CD4-positive, CD25-positive, alpha-beta regulatory T cell (primary cell): ENCODE measurements at places on chromosomes 7 and 10. TPM values are rescaled to one million over a fixed set of nuclear protein-coding genes. Genes with fewer than 3 reads are reported as not detected.

- H3K4me1 ChIP-seq = peaks cover 83% of the 10 kb centered on the region
- peak overlapping the region; percentile 98 for H3K4me3 ChIP-seq
- no peak for DNase-seq
- peak overlapping the region; percentile 96 for H3K27ac ChIP-seq
These were observed 2.5 kb downstream of the VSIR start for GRCh38 chr10:71770789-71771188.

DNA sequence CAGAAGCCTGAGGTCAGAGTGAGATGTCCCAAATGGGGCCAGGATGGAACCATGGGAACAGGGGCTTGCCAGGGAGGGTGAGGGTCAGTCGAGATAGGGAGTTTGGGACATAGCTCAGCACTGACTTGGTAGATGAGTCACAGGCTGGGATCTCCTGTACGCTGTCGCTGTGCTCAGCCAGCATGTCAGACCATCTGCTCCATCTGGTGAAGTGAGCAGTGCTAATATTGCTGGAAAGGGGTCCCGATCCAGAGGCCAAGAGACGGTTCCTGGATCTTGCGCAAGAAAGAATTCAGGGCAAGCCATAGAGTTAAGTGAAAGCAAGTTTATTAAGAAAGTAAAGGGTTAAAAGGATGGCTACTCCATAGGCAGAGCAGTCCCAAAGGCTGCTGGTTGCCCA, 505.6 kb downstream of the GALNT17 start:
- H3K4me3 ChIP-seq = no peak overlapping the region
- H3K36me3 ChIP-seq = no peaks in the 10 kb centered on the region
- no peak overlapping the region for H3K27ac ChIP-seq

Gene PRSS37
- not detected for total RNA-seq

DNA sequence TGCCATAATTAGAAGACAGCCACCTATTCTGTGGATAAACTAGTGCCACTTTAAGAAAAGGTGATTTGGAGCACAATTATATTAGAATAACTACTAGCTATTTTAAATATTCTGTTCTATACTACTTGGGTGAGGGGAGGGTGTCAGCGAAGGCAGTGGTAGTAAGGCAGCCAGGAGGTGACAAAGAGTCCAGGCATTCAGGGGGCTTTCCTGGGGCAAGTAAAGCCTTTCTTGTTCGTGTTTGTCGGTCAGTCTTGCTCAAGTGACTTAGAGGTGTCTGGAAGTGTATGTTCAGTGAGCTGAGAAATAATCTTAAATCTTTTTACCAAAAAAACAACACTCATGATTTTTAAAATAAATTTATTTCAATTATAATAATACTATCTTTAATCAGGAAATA, 34.4 kb downstream of the ADD3 start:
- H3K4me3 ChIP-seq = no peak overlapping the region
- no peak for DNase-seq
- H3K27ac ChIP-seq = no peak overlapping the region
- H3K4me1 ChIP-seq = peaks cover 36% of the 10 kb centered on the region
- no peaks in the 10 kb centered on the region for H3K36me3 ChIP-seq

- no peak for DNase-seq
- no peak overlapping the region for H3K4me3 ChIP-seq
- H3K27me3 ChIP-seq = no peaks in the 10 kb centered on the region
- no peak overlapping the region for H3K27ac ChIP-seq
- no peaks in the 10 kb centered on the region for H3K36me3 ChIP-seq
- H3K4me1 ChIP-seq = no peaks in the 10 kb centered on the region
These were observed 19.5 kb upstream of the INSYN2A start for GRCh38 chr10:127215866-127216265.

- H3K27me3 ChIP-seq = no peaks in the 10 kb centered on the region
- H3K27ac ChIP-seq = no peak overlapping the region
- DNase-seq = no peak
- H3K4me1 ChIP-seq = no peaks in the 10 kb centered on the region
- no peaks in the 10 kb centered on the region for H3K36me3 ChIP-seq
These were observed 82.7 kb upstream of the KMT2E start for GRCh38 chr7:104931181-104931781.

Gene INMT
- not detected for total RNA-seq

DNA sequence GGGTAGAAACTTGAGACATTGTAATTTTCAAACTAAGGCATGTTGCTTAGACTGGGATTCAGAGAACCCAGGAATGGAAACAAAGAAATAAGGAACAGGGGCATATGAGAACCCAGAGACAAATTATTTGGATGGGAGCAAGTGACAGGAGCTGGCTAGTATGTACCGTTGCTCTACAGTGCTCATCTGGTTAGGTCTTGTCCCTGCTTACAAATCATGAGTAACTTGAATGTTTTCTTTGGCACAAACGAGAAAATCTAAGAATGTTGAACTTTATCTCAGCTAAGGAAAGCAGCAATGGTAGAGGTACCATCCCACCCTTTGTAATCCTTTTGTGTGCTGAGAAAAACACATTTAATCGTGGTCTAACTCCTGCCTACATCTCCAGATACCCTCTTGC, 116.0 kb upstream of the IMMP2L start:
- no peak overlapping the region for H3K4me3 ChIP-seq
- no peak for DNase-seq
- H3K27ac ChIP-seq = no peak overlapping the region
